ENCODE measurements at places on chromosomes 2 and 18.

- DNase-seq, result no peak
Observed at GRCh38 chr18:22981274-22982133, 48.4 kb downstream of the RBBP8 start.

GRCh38 chr2:229141424-229142025 lies 129.6 kb downstream of the PID1 start:
- DNase-seq, result no peak

DNA sequence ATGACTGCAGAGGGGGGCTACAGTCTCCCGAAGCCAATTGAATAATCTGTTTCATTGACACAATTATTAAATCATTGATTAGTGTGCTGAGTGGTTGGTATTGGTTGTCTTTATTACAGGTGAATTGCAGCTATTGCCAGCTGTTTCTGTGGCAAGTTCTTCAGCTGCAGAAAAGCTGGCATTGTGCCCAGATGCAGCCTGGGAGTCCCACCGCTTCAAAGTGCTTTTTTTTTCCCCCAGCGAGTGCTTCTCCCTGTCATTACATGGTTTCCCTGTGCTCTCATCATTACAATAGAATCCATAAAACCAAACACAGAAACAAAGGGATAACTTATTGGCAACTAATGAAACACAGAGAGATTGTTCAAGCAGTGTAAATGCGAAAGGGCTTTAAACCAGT lies 164.7 kb downstream of the GRB14 start:
- DNase-seq, result no peak

- DNase-seq, result peak; percentile 68
Observed at GRCh38 chr2:160484859-160485520, 8.6 kb downstream of the RBMS1 start.

DNA sequence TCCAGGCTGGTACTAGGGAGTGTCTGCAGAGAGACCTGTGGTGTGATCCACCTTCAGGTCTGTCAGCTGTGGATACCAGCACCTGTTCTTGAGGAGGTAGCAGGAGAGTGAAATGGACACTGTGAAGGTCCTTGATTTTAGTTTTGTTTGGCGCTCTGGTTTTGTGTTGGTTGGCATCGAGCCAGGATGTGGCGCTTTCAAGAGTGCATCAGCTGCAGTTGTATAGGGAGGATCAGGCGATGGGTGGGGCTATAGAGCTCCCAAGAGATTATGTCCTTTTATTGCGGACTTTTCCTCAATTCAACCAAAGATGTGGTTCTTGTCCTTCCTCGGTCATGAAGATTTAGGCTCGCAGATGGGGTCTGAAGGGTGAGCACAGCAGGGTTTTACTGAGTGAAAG lies 37.5 kb downstream of the SLC39A10 start:
- no peak for DNase-seq

DNA sequence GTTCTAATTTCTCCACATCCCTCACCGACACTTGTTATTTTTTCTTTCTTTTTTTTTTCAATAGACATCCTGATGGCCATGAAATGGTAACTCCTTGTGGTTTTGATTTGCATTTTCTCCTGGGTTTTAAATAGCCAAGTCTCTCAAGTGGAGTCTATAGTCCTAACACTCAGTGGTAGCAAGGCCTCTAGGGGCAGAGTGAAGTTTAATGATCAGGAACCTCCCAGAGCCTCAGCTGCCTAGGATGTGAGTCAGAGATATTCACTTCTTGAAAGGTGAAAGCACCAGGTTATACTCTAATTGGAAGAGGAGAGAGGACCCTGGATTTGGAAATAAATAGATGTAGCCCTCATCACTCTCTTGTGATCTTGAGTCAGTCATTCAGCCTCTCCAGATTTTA lies 62.7 kb upstream of the CAPN13 start:
- no peak for DNase-seq

DNA sequence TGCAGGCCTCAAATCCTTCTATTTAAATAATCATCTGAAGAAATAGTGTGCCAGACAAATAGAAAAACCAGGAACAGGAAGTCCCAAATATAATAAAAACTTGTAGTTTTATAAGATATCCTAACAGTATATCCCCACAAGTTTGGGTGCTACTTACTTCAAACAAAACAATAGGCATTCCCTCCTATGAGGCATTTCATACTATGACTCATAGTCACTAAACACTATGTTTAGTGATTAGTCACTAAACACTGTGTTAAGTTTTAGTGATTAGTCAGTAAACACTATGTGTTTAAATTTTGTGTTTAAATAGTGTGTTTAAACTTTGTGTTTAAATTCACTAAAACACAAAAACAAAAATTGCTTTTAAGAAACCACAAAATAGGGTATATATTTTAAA lies 407.0 kb upstream of the CDH19 start:
- no peak for DNase-seq

- DNase-seq, result no peak
Observed at GRCh38 chr2:88067189-88067588, 436 bp upstream of the SMYD1 start.

- no peak for DNase-seq
Observed at GRCh38 chr2:219829667-219830352, 202.4 kb downstream of the SLC4A3 start.

- no peak for DNase-seq
Observed at GRCh38 chr2:216284708-216285107, 87.6 kb downstream of the MARCHF4 start.

- DNase-seq, result peak; percentile 66
Observed at GRCh38 chr2:38750011-38750890, 910 bp downstream of the SRSF7 start.

DNA sequence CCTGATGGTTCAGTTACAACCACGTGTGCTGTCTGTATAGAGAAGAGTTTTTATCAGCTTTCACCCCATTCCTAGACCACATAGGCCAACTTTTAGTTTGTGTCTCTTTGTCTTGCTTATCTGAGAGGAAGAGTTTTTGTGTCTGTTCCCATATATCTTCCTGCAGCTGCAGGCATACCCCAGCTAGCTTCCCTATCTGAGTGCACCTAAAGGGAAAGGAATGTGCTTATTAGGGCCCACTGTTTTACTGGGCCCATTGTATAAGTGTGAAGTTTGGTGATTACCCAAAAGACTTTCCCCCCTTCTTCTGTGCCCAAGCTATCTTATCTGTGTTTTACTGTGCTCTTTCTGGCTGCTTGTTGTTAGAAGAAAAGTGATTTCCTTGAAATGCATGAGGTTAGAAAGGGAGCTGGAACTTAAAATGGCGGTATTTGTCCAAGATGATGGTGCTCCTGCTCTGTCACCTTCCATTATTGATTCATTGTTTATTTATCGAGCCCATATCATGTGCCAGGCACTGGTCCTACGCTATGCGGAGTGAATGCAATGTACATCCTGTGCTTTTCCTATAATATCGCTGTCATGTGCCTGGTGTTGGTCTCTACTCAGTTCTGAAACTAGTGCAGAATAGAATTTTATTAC lies 57.2 kb downstream of the NYAP2 start:
- no peak for DNase-seq

- no peak for DNase-seq
Observed at GRCh38 chr2:198901894-198902293, 555.8 kb downstream of the SATB2 start.

GRCh38 chr2:161208527-161209139 lies 48.4 kb downstream of the TANK start:
- no peak for DNase-seq

DNA sequence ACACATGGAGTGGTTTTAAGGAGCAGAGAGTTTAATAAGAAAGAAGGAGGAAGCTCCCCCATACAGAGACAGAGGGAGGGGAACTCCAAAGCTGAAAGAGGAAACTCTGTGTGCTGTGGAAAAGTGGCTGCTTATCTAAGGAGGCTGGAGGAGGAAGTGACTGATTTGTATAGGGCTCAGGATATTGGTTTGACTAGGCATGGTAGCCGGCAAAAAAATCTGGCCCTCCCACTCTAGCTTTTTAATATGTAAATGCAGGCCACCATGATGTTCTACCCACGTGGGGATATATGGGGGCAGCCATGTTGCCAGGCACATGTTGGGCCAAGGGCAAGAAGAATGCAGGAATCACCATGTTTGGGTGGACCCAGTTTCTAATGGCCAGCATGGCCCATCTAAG lies 64.3 kb downstream of the HNMT start:
- DNase-seq, result peak; percentile 2

DNA sequence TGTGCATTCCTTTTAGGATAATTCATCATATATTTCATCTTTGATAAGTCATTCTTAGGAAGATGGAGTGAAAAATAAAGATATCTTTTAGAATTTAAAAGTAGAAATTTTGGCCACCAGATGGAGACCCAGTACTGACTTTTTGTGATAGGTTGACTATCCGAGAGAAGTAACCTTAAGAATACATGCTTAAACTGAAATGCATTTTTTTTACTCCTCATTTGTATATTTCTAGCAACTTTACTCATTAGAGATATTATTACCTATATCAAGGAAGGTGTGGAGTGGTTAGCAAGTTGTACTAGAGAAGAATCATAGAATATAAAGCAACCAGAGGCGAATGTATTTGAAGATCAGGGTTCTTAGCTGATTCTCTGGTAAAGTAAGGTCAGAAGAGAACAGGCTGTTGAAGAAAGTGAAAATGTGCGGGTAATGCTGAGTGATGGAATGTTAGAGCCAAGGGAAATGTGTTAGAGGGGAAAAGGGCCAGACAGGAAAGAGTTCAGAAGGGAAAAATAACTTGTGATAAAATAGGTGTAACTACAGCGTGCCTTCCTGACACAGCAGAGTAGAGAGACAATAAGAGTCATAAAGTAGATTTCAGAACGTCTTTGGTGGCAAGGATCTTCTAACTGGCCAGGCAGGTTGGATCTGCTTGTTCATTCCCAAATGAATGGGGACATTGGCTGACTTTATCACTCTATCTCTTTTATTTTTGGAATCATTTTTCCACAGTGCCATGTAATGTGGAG lies 52.3 kb downstream of the TDRD15 start:
- no peak for DNase-seq

DNA sequence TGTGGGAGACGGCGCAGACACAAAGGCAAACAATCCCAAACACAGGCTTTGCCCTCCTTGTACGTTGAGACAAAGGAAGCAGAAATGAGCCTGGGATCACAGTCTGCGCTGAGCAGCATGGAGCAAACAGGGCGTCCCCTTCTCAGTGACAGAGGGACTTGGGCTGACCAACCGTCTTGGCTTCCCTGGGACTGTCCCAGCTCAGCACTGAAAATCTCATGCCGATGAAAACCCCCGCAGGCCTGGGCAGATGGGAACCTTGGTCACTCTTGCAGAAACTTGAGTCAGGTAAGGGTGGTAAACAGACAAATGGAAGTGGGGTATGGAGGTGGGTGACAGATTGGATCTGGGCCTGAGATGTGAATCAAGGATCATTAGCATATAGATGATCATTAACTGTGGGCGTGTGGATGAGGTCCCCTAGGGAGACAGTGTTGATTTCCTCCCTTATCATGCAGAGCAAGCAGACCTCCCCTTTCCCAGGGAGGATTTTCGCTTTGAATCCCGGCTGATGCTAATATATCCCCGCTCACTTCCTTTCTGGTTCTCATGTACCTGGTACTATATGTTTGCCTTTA lies 19.1 kb upstream of the SH3BP4 start:
- no peak for DNase-seq

DNA sequence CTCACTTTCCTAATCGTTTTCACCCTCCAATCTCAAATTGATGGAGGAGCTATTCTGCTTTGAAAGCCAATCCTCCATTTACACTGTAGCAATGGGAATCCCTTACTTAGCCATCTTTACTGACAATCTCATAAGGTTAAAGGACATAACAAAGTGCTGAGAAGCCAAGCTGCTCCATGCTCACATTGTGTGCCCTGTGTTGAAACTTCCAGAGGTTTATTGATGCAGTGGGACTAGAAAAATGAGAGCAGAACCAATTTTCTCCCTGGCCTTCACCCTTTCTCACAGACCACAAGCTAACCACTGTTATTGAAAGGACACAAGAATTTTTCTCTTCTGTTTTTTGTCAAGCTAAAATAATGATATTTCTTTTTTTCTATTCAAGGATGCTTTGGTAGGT lies 63.8 kb downstream of the CSRNP3 start:
- no peak for DNase-seq

DNA sequence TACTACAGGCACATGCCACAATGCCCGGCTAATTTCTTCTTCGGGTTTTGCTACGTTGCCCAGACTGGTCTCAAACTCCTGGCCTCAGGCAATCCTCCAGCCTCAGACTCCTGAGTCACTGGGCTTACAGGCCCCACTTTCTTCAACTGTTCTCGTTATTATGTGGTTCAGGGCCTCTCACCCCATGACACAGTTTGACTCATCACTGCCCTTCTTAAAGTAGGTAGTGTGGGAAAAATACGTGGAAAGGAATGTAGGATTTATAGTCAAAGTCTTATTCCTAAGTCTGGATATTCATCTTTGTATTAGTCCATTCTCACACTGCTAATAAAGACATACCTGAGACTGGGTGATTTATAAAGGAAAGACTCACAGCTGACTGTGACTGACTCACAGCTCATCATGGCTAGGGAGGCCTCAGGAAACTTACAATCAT lies 19.4 kb downstream of the CENPA start:
- DNase-seq, result no peak

DNA sequence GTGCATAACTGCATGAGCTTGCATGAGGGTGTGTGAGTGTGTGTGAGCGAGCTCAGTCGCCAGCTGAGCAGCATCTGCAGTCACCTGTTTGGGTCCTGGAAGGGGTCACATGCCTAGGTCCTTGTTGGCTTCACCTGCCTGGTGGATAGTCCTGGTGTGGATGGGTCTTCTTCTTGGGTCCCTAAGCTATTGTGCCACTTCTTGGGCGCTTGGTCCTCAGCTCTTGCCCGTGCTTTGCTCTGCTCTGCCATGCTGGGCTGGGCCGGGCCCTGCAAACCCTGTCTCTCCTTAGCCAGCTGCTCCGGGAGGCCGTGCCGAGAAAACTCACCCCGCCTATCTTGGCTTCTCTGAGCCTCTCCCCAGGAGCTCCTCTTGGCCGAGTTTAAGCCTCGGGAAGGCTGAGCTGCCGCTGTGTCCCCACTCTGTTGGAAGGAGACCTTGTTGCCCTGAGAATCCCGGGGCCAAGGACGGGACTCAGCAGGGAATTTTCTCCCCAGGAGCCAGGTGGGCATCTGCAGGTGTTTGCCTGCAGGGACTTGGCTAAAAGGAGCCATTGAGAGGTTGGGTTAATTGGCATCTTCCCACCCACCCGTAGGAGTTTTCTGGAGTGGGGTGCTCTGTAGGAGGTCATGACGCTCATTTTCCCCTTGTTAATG lies 300.8 kb downstream of the NDUFA10 start:
- DNase-seq, result no peak

- no peak for DNase-seq
Observed at GRCh38 chr2:230323385-230324106, 3.4 kb upstream of the SP140L start.

DNA sequence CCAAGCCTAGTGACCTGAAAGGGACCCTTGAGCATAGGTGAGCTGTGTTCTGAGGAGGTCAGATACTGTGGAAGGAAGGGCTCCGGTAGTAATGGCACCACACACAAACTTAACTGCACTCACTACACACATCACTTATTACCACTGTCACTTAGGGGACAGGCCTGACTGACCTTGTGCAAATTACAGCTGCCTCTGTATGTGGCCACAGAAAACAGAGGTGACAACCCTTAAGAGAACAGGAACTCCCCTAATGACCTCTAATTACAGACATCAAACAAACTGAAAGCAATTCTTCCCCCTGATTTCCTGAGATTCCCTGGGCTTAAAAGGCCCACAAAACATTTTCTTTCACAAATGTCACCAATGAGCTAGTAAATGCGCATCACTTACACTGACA lies 360.6 kb downstream of the RND3 start:
- DNase-seq, result no peak

- DNase-seq, result no peak
Observed at GRCh38 chr2:50347358-50348044, 684.4 kb downstream of the NRXN1 start.

Data from CD4-positive, alpha-beta T cell treated with Interferon alpha-2 for 1 hour (primary cell).